NCI-H2107 (cell line): ENCODE measurements at places on chromosomes 5 and 9.

- no peak for DNase-seq
Measured at GRCh38 chr9:136944212-136944518, 373 bp downstream of the FBXW5 start.

DNA sequence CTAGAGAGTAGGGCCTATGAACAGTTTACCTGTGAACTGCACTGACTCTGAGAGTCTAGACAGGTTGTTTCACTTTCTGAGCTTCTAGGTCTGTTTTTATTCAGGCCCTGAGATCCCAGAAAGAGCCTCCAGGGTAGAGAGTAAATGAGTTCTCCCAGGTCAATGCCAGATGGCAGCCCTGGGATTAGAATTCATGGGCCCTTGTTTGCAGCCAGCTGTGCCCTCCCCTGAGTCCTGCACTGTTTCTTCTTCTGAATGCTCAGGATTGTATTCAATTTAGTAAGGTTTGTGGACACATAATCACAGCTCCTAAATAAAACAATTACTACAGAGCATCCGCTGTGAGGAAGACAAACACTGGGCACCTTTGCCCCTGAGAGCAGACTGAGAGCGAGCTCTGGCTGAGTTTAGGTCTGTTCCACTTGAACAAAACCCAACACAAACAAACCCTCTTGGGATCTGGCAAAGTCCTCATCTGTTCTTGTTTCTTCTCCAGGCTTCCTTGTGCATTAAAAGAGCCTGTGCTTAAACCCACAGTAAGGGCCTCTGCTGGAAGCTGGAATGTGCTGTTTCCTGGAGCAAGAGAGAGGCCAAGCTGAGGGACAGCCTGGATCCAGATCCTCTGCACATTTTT lies 29.9 kb downstream of the FAM219A start:
- no peak for DNase-seq

- no peak for DNase-seq
Measured at GRCh38 chr5:107958861-107959260, 288.1 kb upstream of the EFNA5 start.

DNA sequence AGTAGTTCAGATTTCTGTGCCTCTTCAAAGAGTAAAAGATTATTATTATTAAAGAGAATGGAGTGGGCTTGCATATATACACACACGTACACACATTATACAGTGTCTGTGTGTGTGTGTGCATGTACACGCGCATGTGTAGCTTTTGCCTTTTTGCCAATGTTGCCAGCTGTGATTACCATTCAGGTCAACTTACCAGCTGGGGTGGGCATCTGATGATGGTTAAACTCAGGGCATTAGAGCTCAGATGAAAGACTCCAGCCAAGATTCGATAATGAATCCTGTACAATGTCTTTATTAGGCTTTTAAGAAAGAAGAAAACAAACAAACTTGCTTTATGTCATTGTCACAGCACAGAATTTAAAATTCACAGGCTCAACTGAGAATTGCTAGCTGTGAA lies 296.5 kb upstream of the DMAC1 start:
- DNase-seq, result no peak

DNA sequence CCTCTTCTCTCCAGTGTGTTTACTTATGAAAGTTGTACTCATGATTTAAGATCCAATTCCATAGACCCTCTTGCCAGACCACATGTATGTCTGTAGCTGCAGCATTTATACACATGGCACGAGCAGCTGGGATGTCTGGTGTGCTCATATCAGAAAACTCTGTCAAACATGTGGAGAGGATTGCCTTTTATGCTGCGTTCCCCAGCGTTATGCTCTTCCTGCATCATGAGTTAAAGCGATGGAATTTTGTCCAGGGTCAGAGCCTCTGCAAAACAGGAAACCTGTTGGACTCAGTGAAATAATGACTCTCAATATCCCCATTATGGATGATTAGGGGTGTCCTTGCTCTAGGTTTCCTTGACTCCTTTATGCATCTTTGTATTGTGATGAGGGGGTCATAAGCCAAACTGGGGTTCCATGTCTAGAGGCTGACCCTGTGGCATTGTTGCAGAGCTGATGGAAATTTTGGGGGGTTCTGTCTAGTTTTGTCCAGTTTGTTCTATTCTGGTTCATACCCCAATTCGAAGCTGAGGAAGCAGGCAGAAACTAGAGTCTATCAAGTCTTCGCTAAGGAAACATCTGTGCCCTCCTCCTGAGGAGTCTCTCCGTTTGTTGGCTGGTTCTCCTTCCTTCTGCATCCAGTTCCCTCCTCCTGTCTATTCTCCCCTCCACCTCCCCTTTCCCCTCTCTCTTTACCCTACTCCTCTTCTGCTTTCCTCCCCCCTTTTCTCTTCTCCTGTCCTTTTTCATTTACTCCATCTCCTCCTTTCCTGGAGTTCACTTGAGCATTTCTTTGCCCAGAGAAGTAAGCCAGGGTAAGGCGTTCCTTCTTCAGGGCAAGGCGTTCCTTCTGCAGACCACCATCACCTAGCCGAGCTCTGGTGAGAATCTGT lies 252.8 kb downstream of the MAST4 start:
- DNase-seq, result no peak

DNA sequence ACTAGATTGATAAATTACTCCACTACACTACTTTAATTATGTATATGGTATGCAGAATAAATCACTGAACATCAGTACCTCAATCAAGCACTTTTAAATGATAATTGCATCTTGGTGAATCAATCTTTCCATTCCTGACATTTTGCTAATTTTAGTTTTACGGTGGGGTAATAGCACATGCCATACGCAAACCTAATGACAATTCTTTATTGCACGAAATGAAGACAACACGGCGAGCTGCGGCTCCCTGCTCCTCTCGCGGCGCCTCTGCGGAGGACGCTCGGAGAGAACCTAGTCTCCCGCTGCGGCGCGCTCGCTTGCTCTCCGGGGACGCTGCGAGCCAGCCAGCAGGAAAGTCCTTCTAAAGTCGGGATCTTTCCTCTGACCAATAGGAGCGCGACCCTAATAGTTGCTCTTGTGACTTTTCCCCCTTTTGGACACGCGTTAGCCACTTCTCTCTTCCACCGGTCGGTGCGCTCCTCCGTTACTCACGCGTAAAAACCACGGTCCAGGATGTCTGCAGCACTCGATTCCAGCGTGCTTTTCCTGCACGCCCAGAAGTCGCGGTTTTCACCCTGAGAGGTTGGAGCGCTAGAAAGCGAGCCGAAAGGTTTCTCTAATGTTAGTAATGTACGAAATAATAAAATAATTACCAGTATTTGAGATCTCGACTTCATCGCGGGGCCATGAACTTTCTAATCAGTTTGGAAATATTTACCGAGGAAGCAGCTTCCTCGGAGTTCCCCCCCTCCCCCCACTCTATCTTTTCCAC lies 1.0 kb upstream of the MEF2C start:
- DNase-seq, result no peak

DNA sequence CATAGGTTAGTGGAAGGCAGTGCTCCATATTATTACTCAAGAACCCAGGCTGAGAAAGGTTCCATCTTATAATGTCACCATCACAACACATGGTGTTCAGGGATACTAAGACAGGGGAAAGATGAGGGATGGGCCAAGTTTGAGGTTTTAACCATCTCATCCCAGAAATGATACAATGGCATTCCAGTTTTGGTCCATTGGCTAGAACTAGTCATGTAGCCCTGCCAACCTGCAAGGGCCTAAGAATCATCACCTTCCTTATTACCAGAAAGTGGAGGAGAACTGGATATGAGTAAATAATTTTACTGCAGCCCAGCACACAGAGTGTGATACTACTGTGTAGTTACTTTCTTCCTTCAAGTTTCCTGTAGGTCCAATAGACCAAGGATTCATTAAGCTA lies 144.5 kb upstream of the ABCA1 start:
- DNase-seq, result no peak

DNA sequence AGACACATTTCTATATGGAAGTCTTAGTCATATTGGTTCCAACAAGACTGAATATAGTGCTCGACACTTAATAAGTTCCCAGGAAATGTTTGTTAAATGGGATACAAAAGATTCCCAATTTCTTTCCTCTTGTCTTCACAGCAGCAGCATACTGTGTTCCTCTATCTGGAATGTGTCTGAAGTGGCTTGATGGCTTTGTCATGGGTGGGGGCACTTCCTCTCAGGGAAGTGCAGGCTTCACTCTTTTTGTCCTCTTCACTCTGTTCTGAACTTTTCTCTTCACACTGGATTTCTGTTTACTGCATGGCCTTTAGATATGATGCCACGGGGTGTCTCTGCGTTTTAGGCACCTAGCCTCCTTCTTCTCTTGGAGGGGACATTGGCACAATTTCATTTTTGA lies 127.7 kb upstream of the C9orf72 start:
- no peak for DNase-seq
